ENCODE measurements at places on chromosomes 1 and 21. TPM values are rescaled to one million over a fixed set of nuclear protein-coding genes. Genes with fewer than 3 reads are reported as not detected.

- DNase-seq, result peak; percentile 91
Observed at GRCh38 chr1:26081267-26082019, 14.0 kb upstream of the TRIM63 start.

- DNase-seq, result no peak
Observed at GRCh38 chr1:36531833-36532232, 49.1 kb upstream of the CSF3R start.

Gene SWT1
- 1.9 TPM for total RNA-seq

Gene PRMT6
- total RNA-seq, result 18.7 TPM

Gene TSPAN1
- total RNA-seq, result 0.47 TPM

Measured in M059J (cell line).